ENCODE measurements at places on chromosomes 6 and 20. TPM values are rescaled to one million over a fixed set of nuclear protein-coding genes. Genes with fewer than 3 reads are reported as not detected.

Gene MAFB
- total RNA-seq, result 0.12 TPM

Gene TRIM40
- not detected for total RNA-seq

Gene TRERF1
- total RNA-seq, result 28.2 TPM

Gene UBE2V1
- total RNA-seq, result 152 TPM

Gene GNL1
- 107 TPM for total RNA-seq

Gene NHSL1
- total RNA-seq, result 1.9 TPM

Gene SEMG2
- not detected for total RNA-seq

Gene SLPI
- total RNA-seq, result not detected

Gene HLA-DQA2
- total RNA-seq, result not detected

Gene FNDC11
- total RNA-seq, result not detected

Gene ASXL1
- 195 TPM for total RNA-seq

Gene AFG1L
- total RNA-seq, result 3.4 TPM

Measured in activated naive CD4-positive, alpha-beta T cell treated with anti-CD3 and anti-CD28 coated beads, Interleukin-2, amount 50 U/mL, for 72 hours (primary cell).